ENCODE measurements at places on chromosomes 6 and 20. TPM values are rescaled to one million over a fixed set of nuclear protein-coding genes. Genes with fewer than 3 reads are reported as not detected.
A peak's percentile ranks its signal among the peaks of the same experiment; 100 is the strongest.

The UNC5CL gene
- total RNA-seq = 2.9 TPM

The TCF21 gene
- total RNA-seq = not detected

The FNDC11 gene
- not detected for total RNA-seq

The TSPYL4 gene
- total RNA-seq = 13.1 TPM

The RAET1L gene
- not detected for total RNA-seq

The BAK1 gene
- 61.9 TPM for total RNA-seq

The TFAP2D gene
- not detected for total RNA-seq

The GPR31 gene
- not detected for total RNA-seq

The DCDC2 gene
- total RNA-seq = 0.11 TPM

- no peak for ATAC-seq
Observed at GRCh38 chr6:138206862-138207261, 11.4 kb downstream of the PBOV1 start.

DNA sequence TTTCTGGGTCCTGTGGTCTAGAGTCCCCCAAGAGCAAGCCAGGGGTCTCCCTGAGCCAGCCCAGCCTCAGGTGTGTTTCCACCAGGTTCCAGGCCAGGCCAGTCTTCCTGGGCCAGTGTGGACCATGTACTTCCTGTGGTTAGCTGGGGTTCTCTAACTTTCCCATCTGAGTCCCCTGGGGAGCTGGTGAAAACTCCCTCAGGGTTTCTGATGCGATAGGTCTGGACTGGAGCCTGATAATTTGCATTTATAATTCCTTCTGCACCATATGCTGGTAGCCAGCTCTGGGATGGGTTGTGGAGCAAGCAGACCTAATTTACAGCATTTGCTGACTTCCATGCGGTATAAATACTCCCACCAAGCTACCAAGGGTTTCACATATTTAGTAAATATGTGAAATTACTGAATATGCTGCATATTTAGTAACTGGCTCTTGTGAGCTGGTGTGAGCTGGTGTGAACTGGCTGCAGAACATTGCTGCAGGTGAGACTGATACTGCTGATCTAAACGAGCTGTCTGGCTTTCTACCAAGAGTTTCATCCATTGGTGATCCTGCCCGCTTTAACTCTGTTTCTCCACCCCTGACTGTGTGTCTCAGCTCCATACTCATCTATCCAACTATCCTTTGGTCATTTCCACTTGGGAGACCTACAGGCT lies 62.6 kb downstream of the RIN2 start:
- no peak for ATAC-seq

GRCh38 chr6:82785206-82785605 lies 280.4 kb downstream of the UBE3D start:
- no peak for ATAC-seq

DNA sequence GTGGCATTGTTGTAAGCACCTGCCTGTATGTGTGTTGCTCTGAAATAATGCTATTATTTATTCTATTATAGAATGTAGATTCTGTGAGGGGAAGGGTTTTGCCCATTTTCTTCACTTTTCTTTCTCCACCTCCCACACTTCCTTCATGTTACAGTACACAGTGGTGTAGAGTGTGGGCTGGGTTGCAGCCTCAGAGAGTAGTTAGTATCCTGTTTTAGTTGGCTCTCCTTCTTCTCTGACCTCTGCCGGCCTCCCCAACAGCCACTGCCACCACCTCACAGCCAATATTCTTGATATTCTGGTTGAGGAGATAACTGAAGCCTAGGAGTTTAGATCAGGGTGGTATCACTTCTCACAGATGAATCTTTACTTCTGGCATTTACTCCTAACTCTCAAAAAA lies 143.4 kb downstream of the BCKDHB start:
- peak; percentile 70 for ATAC-seq

- ATAC-seq = no peak
Observed at GRCh38 chr20:41412324-41413120, 45.9 kb upstream of the EMILIN3 start.

DNA sequence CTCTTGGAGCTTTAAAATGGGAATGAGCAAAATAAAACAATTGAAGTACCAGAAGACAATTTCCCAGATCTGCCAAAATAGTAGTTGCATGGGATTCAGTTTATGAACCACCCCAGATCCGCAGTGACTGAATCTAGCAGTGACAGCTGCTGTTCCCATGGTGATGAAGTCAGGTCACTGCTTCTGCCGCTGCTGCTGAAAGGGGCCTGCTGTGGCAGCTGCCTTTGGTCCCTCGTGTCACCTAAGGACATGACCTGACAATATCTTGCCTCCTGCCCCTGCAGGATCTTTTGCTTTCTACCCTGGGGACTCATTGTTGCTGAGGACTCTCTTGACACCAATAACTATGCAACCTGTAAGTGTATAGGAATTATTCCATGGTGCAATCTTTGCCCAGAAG lies 34.3 kb upstream of the OGFRL1 start:
- ATAC-seq = no peak

DNA sequence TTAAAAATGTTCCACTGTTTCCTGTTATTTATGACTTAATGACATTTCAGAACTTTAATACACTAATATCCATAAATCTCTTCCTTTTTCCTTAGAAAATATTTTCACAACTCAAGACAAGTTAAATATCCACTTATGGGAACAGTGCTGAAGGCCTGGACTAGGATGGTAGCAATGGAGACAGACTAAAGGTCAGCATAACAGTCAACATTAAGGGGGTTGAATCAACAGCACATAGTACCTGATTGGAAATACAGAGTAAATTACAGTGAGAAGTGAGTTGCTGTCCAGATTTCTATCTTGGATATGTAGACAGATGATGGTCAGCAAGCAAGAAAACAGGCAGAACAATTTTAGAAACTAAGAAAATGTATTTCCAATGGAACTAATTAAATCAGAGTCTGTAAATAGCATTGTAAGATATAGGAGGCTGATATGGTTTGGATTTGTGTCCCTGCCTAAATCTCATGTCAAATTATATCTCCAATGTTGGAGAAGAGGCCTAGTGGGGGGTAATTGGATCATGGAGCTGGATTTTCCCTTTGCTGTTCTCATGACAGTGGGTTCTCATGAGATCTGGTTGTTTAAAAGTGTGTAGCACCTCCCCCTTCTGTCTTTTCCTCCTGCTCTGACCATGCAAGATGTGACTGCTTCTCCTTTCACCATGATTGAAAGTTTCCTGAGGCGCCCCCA lies 682.7 kb downstream of the MAFB start:
- ATAC-seq = no peak

DNA sequence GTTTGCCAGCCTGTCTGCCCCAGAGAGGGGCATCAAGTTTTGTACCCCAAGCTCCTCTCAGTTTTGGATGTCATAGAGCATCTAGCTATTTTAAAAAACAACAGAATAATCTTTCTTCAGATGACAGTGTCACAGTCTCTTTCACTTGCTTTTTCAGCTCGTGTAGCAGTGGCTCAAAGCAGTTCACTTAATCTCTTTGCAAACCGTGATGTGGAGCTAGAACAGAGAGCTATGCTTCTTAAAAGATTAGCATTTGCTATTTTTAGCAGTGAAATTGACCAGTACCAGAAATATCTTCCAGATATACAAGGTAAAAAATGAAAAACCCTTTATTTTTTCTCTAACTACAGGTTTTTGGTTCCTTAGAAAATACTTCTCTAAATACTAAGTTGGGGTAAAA lies 37.3 kb downstream of the PGM3 start:
- ATAC-seq = no peak

DNA sequence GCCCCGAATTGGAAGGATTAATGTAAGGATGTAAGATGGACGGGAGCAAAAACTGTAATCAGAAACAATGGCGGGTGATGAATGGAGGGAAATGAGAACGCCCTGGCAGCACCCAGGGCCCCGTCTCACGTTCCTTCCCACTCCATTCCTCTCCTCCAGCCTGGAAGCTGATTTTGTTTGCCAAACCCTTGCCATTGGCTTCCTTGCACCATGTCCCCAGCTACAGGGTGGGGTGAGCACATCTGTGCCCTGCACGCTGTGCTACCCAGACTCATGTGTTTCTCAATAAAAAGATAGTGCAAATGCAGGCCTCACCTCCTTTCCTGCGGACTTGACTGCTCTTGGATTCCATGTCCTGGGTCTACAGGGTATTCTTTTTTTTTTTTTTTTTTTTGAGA lies 26.7 kb downstream of the SCP2D1 start:
- ATAC-seq = no peak

GRCh38 chr6:135129136-135129856 lies 51.8 kb upstream of the MYB start:
- peak; percentile 64 for ATAC-seq
